ELF-1 (cell line): ENCODE measurements at places on chromosomes 4 and X.
A peak's percentile ranks its signal among the peaks of the same experiment; 100 is the strongest.

GRCh38 chr4:107874024-107874423 lies 49.3 kb downstream of the SGMS2 start:
- no peak for DNase-seq

DNA sequence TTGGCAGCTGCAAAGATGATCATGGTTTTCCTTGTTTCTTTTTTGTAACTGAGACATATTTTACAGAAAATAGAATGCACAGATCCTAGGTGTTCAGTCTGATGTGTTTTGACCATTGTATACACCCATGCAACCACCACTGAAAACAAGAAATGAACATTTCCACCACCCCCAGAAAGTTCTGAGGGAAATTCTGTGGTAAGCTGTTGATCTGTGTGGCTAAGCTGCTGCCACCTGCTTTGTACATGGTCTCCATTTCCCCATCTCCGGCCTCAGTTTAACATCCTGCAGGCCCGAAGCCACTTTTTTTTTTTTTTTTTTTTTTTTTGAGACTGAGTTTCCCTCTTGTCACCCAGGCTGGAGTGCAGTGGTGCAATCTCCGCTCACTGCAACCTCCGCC lies 65.3 kb downstream of the NYX start:
- no peak for DNase-seq

DNA sequence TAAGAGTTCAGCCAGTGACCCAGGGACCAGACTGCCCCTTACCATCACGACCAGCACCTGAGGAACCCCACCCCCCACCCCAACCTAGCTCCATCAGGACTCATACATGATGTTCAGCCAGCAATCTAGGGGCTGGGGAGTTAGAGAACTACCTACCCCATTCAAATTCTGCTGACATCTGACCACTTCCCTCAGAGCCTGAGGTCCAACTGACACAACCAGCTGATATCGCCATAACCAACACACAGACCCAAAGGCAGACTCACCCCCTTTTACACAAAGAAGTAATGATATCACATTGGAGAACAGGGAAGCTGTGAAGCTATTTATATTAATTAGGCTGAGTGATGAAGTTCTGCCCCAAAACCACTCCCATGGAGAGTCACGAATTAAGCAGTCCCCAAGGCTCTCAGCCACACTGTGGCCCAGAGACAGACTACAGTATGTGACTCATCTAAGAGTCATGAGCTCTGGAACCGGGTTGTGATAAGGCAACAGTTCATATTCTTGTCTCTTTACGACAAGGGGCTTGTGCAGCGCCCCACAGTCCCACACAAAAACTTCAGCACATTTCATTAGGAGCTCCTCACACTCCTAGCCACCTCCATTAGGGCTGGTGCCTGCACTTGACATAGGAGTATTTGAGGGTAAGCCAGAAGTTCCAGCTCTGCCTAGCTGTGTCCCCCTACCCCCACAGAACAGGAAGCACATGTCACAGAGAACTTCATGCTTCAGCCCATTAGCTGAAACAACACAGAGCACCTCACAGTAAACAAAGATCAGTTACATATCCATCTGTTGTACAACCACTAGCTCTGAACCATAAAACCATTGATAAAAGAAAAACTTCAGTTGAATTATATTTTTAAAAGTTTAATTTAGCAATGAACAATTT lies 184.7 kb upstream of the ZCCHC13 start:
- peak; percentile 43 for DNase-seq

DNA sequence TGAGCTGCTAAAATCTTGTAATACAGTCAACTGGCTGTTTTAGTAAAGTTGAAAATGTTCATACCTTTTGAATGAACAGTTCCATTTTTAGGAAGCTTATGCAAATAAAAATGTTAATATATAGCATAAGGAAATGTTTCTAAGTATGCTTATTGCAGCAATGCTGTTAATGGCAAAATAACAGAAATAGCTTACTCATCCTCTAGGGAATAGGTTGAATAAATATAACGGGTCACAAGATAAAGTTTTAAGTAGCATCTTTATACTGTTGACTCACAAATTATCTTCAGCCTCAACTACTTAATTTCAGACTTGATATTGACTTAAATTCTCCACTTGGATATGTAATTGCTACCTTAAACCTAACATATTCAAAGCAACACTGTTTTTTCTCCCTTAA lies 27.7 kb downstream of the HERC3 start:
- DNase-seq = no peak

DNA sequence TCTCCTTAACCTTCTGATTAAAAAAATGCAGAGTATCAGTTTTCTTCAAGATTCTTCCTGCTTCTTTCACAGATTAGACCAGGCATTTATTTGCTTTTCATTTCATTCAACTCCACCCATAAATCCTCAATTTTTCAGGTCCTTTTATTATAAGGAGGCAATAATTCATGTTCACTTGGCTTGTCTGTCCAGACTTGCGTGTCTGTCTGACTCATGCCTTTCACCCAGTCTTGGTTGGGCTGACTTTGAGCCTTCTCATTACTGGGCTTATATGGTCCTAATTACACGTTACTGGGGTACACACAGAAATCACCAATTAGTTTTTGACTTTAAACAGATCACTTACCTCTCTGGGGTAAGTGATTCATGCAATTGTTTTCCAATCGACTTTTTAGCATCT lies 48.8 kb upstream of the GALNT7 start:
- DNase-seq = no peak

DNA sequence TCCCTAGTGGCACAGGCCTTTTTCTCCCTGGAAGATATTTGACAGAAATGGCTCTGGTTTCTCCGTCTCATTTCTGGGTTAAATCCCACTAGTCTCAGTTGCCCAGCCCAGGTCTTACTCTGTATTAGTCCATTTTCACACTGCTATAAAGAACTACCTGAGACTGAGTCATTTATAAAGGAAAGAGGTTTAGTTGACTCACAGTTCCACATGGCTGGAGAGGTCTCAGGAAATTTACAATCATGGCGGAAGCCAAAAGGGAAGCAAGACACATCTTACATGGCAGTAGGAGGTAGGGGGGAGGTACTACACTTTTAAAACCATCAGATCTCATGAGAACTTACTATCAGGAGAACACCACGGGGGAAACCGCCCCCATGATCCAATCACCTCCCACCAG lies 81.9 kb downstream of the FHDC1 start:
- DNase-seq = no peak

- peak; percentile 9 for DNase-seq
Measured at GRCh38 chr4:99723612-99724011, 66.0 kb upstream of the C4orf54 start.

DNA sequence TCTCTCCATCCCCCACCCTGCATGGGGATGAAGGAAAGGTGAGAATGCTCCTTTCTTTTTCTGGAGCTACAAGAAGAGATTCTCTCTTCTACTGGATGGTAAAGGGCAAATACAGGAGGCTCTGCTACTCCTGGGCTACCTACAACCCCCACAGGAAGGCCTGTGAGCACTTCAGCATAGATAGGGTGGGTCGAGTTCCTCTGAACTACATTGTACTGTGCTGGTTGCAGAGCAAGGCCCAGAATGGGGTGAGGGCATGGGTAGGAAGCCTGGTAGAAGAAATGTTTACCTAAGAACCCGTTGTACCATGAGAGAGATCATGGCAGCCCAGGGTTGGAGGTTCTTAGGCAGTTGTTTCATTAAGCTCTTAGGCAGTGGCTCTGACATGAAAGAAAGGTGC lies 510.4 kb downstream of the MID1IP1 start:
- DNase-seq = no peak

DNA sequence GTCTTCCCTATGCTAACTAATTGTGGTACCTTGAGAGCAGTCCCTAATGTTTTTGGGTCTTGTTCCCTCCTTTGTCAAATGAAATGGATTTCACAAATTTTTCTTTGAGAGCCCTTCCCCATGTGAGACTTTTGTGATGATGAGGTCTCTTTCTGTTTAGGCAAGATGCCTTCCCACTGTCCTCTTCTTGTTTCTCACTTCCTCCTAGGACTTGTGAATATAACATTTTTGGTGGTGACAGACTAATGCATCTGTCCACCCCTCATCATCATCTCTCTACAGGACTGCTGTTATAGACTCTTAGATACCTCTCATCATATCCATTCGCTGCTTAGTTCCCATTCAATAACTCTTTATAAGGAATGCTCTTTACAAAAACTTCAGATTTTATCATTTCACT lies 8.7 kb upstream of the ANK2 start:
- DNase-seq = no peak

DNA sequence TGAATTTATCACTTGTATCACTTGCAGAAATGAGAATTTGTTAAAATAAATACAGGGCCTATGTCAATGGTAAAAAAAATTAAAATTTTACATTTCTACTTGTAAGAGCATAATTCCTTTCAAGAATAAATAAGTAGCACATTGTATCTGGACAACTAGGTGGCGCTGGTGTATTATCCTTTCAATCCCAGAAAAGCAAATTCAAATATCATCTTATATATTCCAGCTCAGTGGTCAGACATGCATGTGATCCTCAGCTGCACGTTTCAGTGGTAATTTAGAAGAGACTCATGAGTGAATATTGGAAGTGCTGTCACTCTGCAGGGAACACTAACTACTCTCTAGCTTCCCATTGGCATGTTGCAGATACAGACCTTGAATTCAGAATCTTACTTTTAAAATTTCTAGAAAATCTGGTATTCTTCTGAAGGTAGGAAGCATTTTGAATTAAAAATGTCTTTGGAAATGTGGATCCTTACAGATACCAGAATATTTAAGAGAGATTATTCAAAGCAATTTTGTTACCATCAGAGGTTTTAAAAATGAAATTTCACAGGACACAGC lies 1414.7 kb upstream of the TENM3 start:
- no peak for DNase-seq

DNA sequence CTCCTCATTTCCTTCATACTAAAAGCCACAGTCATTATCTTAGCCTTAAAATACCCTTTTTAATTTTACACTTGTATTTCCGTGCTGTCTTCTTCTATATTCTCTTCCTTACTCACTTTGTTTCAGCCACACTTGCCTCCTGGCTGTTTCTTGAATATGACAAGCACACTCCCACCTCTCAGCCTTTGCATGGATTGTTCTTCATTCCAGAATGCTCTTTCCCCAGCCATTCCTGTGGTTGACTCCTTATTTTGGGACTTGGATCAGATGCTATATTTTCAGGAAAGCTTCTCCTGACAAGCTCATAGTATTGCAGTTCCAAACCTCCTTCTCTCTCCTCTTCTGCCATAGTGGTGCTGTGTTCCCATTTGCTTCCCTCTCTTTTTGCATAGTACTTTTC lies 291.3 kb downstream of the PDHA2 start:
- DNase-seq = no peak

DNA sequence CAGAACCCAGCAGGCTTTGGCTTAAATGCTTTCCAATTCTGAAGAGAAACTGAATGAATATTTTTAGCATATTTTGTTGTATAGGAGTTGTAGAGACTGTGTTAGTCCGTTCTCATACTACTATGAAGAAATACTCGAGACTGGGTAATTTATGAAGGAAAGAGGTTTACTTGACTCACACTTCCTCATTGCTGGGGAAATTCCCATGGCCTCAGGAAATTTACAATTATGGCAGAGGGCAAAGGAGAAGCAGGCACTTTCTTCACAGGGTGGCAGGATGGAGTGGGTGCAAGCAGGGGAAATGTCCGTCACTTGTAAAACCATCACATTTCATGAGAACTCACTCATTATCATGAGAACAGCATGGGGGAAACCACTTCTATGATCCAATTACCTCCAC lies 291.7 kb downstream of the PACRGL start:
- no peak for DNase-seq

DNA sequence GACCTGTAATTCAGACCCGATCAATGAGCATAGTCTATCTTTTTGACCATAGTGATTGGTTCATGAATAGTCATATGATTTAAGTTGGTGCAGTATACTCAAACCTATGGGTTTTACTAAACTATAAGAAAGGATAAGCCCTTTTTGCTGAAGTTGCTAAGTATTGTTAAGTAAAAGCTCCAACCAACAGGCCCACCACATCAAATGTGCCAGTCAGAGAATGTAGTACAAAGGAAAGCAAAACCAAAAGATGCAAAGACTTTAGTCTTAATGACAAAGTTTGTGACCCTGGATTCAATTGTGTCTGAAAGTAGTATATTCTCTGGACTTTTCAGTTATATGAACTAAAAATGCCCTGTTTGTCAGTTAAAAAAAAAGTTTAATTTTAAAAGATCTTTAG lies 208.1 kb upstream of the TET2 start:
- no peak for DNase-seq

GRCh38 chr4:70488748-70489147 lies 16.8 kb downstream of the MUC7 start:
- no peak for DNase-seq

DNA sequence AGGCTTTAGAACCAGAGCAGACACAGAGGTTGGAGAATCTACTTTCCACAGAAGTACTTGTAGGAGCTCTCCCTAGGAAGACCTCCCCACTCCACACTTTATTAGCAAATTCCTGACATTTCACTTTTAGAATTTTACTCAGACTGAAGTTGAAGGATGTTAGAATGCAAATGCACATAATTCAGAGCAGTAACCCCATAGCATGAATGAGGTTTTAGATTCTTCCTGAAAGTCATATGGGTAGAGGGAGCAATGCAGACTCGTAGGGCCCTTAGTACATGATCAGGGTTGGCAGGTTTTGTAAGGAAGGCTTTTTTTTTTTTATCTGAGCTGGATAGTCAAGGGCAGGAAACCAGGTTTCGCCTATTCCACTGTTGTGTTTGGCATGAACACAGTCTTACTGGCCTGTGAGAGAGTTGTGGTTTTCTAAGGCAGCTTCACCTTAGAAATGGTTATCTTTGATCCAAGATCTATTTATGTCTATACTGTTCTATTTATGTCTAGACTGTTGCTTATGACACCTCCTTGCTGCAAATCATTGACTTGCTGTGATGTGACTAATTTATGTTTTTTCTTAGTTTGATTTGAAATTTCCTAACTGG lies 48.9 kb downstream of the SPATA18 start:
- no peak for DNase-seq

DNA sequence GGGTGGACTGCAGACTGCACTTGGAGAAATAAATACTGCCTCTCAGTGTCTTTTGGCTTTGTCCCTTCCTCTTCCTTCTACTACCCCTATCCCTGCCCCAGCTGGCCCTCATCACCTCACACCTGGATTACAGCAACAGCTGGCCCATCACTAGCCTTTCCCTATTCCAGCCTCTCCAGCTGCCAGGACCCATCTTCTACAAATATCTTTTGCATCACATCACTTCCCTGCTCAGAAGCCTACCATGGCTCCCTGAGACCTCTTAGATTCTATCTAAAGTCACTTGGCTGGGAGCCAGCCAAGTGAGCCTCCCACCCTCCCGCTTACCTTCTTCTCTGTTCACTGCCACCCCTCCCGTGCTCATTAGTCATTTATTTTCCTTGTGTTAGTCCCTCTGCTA lies 66.8 kb downstream of the TSC22D3 start:
- no peak for DNase-seq
